ENCODE measurements at places on chromosomes 3 and 15. TPM values are rescaled to one million over a fixed set of nuclear protein-coding genes. Genes with fewer than 3 reads are reported as not detected.

LDHAL6B gene
- total RNA-seq, result not detected

DNA sequence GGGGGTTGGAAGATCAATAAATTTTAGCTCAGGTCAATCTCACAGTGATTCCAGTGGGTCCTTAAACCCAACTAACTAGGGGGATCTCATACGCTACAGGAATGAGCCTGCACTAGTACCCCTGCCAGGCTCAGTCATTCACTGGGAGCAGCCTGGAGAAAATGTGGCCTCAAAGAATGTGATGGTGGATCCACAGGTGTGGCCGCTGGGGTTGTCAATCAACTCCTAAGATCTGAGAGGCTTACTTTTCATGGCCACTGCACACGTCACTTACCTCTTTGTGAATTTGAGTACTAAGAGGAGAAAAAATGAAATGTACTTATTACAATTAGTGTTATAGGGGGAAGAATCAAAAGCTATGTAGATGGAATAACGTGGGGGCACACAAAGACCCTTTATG is 17.5 kb upstream of the FNDC3B start:
- DNase-seq, result no peak

- peak; percentile 51 for DNase-seq
These were observed 32.7 kb downstream of the SMAD3 start for GRCh38 chr15:67097930-67098740.

- DNase-seq, result no peak
These were observed 225.6 kb downstream of the NFKBIZ start for GRCh38 chr3:102074946-102075345.

DNA sequence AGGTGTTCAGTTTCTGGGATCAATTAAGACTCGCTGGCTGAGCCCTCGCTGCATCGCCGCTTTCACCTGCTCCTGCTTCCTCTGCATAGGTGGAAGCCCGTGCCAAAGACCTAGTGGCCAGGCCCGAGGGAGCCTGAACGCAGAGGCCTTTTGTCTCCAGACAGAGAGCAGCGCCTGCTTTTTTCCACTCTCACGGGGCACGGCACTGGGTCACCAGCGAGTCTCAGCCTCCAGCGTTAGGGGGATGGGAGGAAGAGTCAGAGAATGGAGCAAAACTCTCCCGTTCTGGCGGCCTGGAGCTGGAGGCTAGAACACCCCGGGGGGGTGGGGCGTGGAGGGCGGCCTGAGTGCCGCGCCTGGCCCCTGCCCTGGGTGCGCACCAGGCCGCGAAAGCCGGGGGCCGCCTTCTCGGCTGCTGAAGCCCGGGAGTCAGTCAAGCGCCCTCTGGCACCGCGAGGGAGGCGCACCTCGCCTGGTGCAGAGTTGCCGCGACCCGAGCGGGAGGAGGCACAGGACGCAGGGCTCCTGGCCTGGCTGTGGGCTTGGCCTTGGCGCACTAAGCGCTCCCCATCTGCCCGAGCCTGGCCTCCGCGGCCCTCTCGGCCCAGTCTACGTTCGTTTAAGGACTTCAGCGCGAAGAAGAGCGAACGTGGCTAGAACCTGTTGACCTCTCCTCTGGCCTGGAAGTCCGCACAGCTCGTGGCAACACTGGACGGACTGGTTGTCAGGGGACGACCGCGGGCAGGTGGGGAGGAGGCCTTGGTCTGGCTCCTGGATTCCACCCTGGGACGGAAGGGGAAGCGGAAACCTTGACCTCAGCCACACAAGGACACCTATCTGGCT is 21.5 kb downstream of the NR2F2 start:
- no peak for DNase-seq

GRCh38 chr15:32888221-32888761 is 170.5 kb downstream of the GREM1 start:
- no peak for DNase-seq

DNA sequence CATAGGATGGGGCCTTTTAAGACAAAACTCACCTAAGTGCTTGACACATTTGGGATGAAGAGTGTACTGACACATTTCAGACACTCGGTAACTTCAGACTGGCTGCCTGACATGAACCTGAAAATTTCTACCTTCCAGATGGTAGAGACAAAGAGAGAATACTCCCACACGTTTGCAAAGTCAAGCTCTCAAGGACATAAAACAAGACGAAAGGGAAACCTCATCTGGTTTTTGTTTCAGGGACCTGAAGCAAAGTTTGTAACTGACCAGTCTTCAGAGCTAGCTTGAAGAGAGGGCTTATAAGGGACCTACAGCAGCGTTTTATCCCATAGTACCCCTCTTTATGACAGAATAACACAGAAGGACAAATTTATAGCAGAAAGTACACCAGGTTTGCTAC is 41.9 kb downstream of the ZNF621 start:
- no peak for DNase-seq

GRCh38 chr3:52025453-52025852 is 29.8 kb upstream of the RPL29 start:
- peak; percentile 34 for DNase-seq

GRCh38 chr3:24682141-24682547 is 187.5 kb upstream of the THRB start:
- no peak for DNase-seq

DUOX1 gene
- total RNA-seq, result 0.46 TPM

- no peak for DNase-seq
These were observed 7.5 kb upstream of the MEGF11 start for GRCh38 chr15:66261056-66261455.
